ENCODE measurements at places on chromosomes 5 and 9.

- H3K36me3 ChIP-seq: no peaks in the 10 kb centered on the region
- H3K27ac ChIP-seq: no peak overlapping the region
- no peak for DNase-seq
These were observed 149.9 kb downstream of the NXNL2 start for GRCh38 chr9:88684845-88685244.

GRCh38 chr5:102771435-102771834, 16.3 kb downstream of the PAM start:
- no peak overlapping the region for H3K4me3 ChIP-seq
- H3K4me1 ChIP-seq: peaks cover 32% of the 10 kb centered on the region
- no peaks in the 10 kb centered on the region for H3K27me3 ChIP-seq
- DNase-seq: no peak

DNA sequence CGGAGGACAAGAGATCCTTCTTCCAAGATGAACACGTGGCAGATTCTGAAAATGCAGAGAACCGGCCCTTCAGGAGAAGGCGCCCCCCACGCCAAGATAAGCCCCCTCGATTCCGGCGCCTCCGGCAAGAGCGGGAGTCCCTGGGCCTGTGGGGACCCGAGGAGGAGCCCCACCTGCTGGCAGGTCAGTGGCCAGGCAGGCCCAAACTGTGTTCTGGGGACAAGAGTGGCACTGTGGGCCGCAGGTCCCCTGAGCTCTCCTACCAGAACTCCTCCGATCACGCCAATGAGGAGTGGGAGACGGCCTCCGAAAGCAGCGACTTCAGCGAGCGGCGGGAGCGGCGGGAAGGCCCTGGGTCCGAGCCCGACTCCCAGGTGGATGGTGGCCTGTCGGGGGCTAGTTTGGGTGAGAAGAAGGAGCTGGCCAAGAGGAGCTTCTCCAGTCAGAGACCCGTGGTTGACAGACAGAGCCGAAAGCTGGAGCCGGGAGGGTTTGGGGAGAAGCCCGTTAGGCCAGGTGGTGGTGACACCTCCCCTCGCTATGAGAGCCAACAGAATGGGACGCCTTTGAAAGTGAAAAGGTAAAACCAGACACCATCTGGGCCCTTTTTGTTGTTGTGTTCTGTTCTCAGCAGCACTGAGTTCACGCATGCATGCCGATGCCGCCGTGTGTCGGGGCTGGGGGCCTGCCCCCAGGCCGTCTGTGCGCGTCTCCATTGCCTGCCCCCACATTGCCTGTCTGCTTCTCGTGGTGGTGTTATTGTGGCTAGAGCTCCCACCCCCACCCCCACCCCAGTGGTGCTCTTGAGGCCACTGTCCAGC, 26.6 kb upstream of the POMT1 start:
- H3K4me1 ChIP-seq: peaks cover 6% of the 10 kb centered on the region
- H3K27ac ChIP-seq: peak overlapping the region; percentile 13
- peaks cover 89% of the 10 kb centered on the region for H3K36me3 ChIP-seq
- no peak for DNase-seq
- H3K4me3 ChIP-seq: no peak overlapping the region
- no peaks in the 10 kb centered on the region for H3K27me3 ChIP-seq

DNA sequence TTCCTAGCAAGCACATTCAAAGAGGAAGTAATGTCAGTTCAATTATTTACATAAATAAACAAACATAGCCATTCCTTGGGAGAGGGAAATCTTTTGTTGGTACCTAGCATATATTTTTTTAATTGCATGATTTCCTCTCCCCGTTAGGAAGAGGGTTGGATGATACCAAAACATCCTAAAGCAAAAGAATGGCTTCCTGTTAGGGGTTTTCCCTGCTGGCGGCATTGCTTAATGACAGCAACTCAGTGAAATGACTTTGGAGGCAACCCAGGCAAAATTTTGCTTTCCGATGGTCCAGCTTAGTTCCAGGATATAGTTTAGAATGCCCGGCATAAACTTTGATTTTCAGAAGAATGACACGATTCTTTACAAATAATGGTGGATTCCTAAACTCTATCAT, 73.2 kb downstream of the MAT2B start:
- no peak overlapping the region for H3K27ac ChIP-seq
- no peak overlapping the region for H3K4me3 ChIP-seq
- no peak for DNase-seq
- H3K27me3 ChIP-seq: peaks cover 27% of the 10 kb centered on the region

DNA sequence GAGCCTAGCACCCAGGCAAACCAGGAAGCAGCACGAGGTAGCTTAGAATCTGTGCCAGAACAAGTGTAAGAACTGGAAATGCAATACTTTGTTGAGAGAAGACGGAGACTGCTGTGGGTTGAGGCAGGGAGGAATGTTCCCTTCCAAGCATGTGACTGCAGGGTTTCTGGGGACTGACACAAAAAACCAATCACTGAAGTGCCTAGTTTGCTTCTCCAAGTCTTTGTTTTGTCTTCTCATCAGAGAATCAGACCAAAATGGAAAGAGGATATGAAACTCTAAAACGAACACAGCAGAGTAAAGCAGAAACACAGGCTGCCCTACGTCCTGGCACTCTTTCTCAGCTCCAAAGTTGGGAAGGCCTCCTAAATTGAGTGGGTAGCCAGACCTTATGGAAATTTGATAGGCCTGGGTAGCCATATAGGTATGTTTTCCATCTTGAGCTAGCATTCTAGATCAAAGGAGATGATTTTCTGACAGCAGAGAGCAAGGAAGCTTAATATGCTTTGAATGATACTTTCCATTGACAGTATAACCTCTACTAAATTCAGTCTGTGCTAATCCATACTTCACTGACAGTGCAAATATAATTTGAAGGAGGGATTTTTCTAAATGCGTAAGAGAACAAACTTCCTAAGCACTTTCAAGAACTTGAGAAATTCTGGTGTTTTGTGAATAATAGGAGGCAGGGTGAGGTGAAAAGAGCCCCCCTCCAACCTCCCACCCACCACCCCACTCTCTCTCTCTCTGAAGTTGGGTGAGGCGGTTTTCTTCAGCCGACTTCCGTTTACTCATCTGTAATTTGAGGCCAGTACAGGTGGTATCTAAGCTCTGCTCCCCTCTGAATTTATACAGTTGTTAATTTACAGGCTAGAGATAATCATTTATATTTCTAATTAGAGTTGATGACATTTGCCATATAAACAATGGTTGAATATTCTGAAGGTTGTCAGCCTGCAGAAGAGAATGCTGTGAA, 5.5 kb downstream of the ADRB2 start:
- peaks cover 74% of the 10 kb centered on the region for H3K4me1 ChIP-seq
- no peaks in the 10 kb centered on the region for H3K27me3 ChIP-seq
- H3K36me3 ChIP-seq: peaks cover 60% of the 10 kb centered on the region
- peak overlapping the region; percentile 86 for H3K27ac ChIP-seq
- H3K4me3 ChIP-seq: peak overlapping the region; percentile 89

Data from effector memory CD8-positive, alpha-beta T cell (primary cell).